GM12865 (cell line): ENCODE measurements at places on chromosomes 5 and 9.

- no peak for DNase-seq
Measured at GRCh38 chr5:114859438-114859735, 310.3 kb downstream of the TRIM36 start.

DNA sequence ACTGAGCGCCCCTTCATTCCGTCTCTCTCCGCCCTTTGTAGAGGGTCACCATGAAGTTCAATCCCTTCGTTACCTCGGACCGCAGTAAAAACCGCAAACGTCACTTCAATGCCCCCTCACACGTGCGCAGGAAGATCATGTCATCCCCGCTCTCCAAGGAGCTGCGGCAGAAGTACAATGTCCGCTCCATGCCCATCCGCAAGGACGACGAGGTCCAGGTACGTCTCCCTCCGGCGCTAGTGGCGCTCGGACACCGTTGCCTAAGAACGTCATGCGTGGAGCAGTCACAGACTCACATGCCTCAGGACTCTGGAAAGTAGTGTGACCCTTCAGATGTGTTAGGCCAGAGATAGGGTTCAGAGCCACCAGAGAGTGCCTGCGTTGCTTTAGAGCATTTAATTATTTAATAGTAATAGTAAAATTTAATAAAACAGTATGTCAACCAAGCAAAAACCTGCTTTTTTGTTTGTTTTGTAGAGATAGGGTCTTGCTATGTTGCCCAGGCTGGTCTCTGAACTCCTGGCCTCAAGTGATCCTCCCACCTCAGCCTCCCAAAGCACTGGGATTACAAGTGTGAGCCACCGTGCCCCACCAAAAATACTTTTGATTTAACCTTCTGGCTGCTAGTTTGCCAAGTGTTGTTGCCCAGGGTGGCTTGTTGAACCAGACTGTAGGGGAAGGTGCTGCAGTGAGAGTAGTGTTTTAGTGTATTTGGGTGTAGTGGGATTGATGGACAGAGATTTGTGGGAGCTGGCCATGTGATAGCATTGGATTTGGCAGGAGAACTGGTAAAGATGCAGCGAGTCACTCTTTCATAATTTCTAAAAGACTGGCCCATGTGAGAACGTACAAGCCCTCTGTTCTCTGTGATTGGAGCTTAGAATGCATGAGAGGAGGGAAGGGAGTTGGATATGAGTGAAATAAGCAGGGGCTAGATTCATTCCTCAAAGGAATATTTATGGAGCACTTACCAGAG is 888 bp downstream of the RPL26L1 start:
- peak; percentile 20 for DNase-seq

DNA sequence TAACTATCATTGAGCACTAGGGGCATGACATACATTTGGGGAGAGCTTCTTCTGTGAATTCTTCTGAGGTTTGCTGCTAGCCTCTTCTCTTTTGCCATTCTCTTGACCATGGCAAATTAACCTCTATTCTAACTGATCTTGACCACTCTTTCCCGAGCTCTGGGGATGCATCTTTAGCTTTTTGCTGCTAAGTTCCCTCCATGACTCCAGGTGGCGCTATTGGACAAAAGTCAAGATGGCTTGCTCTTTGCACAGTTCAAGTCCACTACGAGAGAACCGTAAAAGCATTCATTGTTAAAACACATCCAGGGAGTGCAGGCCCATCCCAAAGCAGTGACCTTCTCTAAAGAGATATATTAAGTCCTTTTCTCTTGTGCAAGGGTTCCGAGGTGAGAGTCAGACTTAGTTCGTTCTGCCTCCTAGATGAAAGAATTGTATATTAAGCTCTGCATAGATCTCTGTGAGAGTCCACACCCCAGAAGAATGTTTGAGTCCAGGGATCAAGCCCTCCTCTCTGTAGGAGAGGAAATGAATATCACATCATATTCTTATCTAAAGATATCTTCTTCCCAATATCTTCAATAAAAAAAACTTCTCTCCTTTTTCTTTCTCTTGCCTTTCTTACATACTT is 1152.9 kb upstream of the CDH6 start:
- DNase-seq: peak; percentile 59

GRCh38 chr9:113941056-113941455 is 64.9 kb downstream of the ZNF618 start:
- DNase-seq: no peak

- no peak for DNase-seq
Measured at GRCh38 chr5:31270396-31270795, 76.9 kb downstream of the CDH6 start.

DNA sequence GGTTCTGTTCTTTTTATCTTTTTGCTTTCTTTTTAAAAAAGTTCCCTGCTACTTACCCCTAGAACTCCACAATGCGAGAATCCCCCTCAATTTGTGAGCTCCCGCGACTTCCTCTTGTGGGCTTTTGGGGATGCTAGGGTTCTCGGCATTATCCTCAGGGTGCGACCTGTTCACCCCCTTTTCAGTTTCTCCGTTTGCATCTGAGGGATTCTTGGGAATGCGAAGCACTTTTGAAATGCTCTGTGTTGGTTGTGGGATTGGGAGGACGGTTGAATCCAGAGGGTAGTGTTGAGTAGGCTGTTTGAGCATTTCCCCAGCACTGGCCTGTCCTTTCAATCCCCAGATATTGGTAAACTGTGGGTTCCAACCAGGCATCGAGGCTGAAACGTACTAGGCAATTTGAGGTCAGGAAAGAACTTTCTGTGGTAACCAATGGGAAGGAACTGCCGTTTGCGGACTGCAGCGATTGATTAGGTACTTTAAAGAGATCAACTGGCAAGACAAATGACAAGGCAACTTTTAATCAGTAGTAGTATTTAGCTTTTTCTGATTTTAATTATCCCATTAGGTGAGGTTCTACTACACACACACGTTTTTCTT is 415 bp downstream of the XRCC4 start:
- DNase-seq: peak; percentile 37

GRCh38 chr5:53191548-53192165 is 82.1 kb upstream of the MOCS2 start:
- DNase-seq: no peak

DNA sequence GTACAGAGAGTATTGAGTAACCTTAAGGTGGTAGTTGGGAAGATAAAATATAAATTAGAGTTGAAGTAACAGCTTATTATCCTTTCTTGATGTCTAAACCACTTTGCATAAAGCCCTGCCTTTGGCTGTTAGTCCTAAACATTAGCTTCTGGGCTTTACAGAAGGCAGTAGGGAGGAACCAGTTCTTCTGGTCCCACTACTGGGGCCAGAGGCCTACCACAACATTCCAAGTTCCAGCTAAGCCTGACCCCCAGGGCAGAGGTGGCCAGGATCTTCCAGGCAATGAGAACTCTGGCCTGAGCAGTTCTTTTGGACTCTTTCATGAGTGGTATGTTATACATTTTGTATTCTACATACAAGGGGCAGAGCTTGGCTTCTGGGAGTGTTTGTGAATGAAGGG is 26.1 kb downstream of the DNAI1 start:
- no peak for DNase-seq

GRCh38 chr5:178125253-178125906 is 5.4 kb upstream of the RMND5B start:
- no peak for DNase-seq

GRCh38 chr5:75243100-75243499 is 6.4 kb upstream of the ANKRD31 start:
- DNase-seq: no peak

GRCh38 chr9:126783949-126784348 is 20.9 kb upstream of the ZBTB43 start:
- DNase-seq: no peak

DNA sequence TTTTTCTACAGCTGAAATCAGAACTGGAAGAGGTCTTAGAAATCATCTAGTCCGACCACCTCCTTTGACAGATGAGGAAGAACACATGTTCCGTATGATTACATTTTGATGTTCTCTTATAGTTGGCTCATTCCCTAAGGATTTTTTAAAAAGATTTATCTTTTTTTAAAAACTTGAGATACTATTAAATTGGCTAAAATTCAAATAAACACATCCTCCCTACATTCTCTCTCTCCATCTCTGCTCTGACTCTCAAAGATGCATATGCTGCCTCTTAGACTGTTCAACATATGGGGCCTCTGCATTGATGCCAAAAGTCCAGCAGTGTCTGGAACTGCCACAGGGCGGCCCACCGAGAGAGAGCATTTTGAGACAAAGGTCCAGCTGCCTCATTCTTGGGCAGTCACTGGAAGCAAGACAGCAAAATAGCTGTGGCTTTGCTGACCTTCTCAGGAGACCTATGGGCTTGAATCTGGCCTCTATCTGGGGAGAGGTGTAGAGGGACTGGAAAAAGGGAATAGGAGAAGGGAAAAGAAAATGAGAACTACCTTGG is 12.8 kb upstream of the TSSK1B start:
- DNase-seq: no peak

DNA sequence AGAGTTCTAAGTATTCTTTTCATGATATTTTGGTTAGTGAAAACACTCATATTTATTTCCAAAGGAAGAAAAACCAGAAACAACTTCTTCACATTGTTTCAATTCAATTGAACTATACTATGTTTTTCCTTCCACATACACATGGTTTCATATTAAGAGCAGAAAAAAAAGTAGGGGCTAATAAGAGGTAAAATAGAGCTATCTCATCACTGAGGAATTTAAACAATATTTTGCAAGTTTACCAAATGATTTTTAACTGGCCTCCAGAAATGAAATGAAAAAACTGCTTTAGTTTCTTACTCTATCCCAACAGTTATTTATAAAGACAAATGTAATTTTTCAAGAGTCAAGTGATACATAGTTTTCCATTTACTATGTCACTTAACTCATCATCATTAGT is 233.5 kb downstream of the RFX3 start:
- no peak for DNase-seq

DNA sequence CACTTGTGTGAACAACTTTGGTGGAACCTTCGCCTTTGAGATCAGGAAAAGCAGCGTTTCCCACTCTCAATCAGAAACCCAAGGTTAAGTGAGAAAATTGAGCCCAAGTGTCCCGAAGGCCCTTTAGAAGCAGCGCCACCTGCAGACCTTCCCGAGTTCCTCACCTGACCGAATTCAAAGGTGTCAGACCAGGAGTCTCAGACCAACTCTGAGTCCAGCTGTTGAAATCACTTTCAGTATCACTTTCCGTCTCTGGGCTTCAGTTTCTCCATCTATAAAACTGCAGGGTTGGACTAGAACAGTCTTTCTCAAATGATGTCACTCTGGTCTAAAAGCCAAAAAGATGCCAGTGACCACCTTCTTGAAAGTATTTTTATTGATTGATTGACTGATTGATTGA is 31.7 kb upstream of the GRHPR start:
- DNase-seq: peak; percentile 95

DNA sequence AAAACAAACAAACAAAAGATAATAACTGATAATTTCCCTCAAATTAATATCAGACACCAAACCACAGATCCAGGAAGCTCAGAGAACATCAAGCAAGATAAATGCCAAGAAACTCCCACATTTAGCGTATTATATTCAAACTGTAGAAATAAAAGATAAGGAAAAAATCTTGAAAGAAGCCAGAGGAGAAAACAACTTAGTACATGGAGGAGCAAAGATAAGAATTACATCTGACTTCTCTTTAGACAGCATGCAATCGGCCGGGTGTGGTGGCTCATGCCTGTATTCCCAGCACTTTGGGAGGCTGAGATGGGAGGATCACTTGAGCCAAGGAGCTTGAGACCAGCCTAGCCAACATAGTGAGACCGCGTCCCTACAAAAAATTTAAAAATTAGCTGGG is 17.2 kb upstream of the MLANA start:
- no peak for DNase-seq

DNA sequence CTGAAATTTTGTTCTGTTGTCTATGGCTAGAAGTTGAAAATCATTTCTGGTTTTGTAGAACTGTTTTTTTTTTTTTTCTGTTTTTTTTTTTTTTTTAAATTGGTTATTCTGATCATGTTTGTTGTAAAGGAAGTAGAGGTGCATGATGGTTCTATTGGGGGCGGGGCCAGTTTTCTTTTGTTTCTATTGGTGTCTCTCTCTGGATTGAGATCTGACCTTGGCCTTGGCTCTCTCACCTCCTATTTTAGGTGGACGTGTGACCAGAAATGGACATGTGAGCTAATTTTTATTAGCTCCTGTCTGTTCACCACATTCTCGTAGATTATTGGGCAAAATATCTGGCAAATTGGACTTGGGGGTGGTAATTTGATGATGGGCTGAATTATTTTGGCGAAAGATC is 3.2 kb downstream of the ZNF618 start:
- no peak for DNase-seq

GRCh38 chr5:109739741-109740728 is 50.3 kb downstream of the MAN2A1 start:
- DNase-seq: peak; percentile 75
